HS-27A (cell line): ENCODE measurements at places on chromosomes 16 and 17.

DNA sequence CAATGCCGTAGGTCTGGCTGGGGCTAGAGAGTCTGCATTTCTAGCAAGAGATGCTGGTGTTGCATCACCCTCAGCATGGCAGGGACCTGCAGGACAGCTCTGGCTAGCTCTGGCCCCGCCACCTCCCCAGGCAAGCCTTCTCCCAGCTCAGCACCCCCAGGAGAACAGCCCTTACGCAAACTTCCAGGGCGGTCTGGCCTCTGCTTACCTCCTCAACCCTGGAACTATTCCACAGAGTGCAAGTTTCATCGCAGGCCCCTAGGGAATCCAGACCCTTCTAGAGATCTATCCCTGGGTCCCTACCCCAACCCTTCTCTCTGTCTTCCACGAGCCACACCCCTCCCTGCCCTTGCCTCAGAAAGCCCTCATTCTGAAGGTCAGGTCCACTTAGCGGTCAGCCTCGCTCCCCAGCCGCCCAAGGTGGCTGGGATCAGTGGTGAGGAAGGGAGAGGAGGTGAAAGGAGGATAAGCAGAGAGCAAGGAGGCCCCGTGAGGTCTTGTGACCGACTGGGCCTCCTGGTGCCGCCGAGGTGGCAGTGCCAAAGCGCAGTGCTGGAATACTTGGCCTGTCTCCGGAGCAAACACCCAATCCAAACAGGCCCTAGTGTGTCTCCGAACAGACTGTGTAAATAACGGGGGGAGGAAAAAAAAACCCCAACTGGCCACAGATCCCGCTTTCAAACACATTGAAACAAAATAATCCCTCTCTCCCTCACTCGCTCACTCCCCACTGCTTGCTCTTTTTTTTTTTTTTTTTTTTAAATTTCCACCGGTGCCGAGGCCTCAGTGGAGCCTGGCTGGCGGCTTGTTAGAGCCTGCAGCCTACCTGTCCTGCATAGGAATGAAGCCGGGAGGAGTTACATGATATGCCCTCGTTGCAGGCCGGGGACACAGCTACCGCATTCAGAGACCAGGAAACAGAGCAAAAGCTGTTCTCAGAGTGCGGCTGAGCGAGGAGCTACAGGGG, 380.9 kb downstream of the SOX9 start:
- DNase-seq, result no peak

GRCh38 chr16:6009151-6009550, 911.6 kb upstream of the EEF2KMT start:
- no peak for DNase-seq

DNA sequence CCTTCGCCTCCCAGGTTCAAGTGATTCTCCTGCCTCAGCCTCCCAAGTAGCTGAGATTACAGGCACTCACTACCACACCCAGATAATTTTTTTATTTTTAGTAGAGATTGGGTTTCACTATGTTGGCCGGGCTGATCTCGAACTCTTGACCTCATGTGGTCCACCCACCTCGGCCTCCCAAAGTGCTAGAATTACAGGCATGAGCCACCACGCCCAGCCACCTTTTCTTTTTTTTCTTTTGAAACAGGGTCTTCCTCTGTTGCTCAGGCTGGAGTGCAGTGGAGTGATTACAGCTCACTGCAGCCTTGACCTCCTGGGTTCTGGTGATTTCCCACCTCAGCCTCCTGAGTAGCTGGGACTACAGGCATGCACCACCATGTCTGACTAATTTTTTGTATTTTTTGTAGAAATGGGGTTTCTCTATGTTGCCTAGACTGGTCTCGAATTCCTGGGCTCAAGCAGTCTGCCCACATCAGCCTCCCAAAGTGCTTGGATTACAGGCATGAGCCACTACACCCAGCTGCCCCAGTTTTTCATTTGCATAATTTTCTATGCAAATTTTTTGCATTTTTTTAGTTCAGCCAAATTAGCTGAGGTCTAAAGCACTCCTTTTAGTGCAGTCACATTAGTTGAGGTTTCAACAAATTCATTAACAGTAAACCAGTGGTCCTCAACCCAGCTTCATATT, 11.3 kb downstream of the WWP2 start:
- no peak for DNase-seq

- no peak for DNase-seq
Measured at GRCh38 chr17:49104511-49105074, 28.0 kb upstream of the B4GALNT2 start.

- DNase-seq, result no peak
Measured at GRCh38 chr17:51322390-51323029, 62.2 kb downstream of the UTP18 start.

- DNase-seq, result no peak
Measured at GRCh38 chr16:68468842-68469241, 20.5 kb upstream of the SMPD3 start.

- DNase-seq, result no peak
Measured at GRCh38 chr16:3182608-3183444, 5.2 kb upstream of the OR1F1 start.

GRCh38 chr17:52986056-52986662, 827.6 kb upstream of the CA10 start:
- no peak for DNase-seq

DNA sequence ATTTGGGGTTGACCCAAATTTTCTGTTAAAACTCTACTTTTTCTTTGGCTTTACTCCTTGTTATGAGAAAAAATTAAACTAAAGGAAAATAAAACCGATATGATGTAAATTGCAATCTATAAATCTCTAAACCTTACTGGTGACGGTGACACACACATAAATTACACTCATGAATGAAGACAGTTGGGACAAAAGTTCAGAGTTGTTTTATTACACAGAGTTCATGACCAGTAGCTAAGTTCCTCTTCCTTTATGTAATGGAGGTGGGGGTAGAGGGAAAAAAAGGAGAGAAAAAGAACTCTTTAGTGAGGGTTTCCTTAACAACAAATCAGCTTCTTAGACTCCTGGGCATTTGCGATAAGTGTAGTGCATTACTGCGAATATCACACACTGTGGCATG, 220.7 kb downstream of the KCNJ2 start:
- no peak for DNase-seq
